Endothelial cell of umbilical vein (primary cell): ENCODE measurements at places on chromosomes 7 and 10. TPM values are rescaled to one million over a fixed set of nuclear protein-coding genes. Genes with fewer than 3 reads are reported as not detected.

Gene CALHM1
- not detected in 2 replicates for total RNA-seq

Gene MSS51
- total RNA-seq = 3.1 and 3.5 TPM in 2 replicates

Gene ABCA13
- 0.09 and 0.11 TPM in 2 replicates for total RNA-seq

Gene HBP1
- total RNA-seq = 50.1 and 63.4 TPM in 2 replicates

Gene ADCYAP1R1
- not detected in 2 replicates for total RNA-seq

DNA sequence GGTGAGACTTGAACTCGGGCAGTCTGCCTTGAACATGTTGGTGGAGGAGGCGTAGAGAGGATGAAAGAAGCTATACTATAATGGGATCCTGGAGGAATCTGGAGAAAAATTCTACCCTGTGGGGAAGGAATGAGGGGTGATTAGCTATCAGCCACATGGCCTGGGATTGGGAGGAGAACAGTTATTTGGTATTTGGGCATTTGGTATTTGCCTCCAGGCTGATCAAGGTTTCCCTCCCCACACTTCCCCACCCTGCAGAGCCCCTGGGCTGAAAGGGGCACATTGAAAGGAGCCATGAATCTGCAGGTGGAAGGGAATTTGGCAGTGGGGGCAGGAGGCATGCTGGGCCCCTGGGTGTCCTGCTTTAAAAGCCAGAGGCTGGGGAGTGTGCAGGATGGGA is 235.3 kb downstream of the INHBA start:
- H3K27me3 ChIP-seq = no peaks in the 10 kb centered on the region
- H3K27ac ChIP-seq = no peak overlapping the region
- no peaks in the 10 kb centered on the region for H3K4me1 ChIP-seq
- DNase-seq = no peak

DNA sequence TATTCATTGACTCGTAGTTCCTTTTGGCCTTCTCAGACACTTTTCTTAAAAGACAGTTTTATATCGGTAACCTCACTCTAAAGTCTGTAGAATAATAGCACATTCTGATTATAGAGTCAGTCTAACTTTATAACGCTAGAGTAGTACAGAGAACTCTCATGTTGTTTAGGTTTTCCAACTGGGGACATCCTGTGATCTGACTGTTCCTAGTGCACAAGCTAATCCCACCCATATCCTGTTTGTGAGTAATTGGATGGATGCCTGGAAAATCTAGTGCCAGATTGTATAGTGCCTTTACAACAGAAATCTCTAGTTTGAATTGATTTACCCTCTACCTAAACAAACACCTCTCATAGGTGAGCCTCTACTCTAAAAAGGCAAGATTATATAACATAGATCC is 107.4 kb downstream of the ZEB1 start:
- H3K4me3 ChIP-seq = no peak overlapping the region
- peak overlapping the region; percentile 56 for H3K27ac ChIP-seq
- no peaks in the 10 kb centered on the region for H3K36me3 ChIP-seq

GRCh38 chr7:123004931-123005330 is 9.4 kb upstream of the TAS2R16 start:
- no peak overlapping the region for H3K27ac ChIP-seq
- H3K4me1 ChIP-seq = peaks cover 3% of the 10 kb centered on the region
- no peak overlapping the region for H3K4me3 ChIP-seq

DNA sequence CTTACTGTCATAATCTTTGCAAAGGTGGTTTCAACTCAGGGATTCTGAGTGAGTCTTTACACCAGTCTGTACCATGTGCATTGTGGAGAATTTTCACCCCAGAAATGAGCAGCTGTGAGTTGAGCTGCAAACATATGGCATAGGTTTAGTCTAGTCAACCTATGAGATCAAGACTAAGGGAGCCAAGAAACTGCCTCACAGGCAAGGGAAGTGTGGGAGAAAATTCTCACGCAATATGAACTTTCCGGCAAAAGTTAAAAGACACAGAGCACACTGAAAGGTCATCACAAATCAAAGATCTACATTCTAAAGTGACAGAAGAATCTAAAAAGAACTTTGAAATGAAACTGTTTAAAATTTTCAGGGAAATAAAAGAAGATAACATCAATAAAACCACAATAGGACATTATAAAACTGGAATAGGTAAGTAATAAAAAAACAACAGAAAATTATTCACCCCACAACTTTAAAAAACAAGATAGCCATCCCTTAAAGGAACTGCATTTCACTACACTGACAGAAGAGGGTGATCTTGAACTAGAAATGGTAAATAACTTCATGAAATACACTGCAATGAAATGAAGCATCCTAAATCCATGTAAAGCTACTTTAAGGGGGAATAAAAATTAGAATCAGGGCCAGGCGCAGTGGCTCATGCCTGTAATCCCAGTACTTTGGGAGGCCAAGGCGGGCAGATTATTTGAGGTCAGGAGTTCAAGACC is 63.5 kb downstream of the LGI1 start:
- no peaks in the 10 kb centered on the region for H3K4me1 ChIP-seq
- no peak overlapping the region for H3K4me3 ChIP-seq
- DNase-seq = peak; percentile 31
- H3K36me3 ChIP-seq = no peaks in the 10 kb centered on the region

DNA sequence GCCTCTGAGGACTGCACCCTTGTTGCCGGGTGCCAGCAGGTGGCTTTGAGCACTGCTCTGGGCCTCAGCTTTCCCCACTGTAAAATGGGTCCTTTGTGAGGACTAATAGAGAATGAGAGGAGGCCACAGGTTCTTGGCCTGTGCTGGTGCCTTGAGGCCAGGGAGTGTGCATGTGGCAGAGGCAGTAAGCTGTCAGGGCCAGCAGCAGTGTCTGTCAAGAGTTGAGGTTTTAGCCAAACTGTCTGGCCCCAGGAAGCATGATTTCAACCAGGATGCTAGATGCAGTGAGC is 13.5 kb downstream of the NACAD start:
- H3K4me1 ChIP-seq = no peaks in the 10 kb centered on the region
- H3K27me3 ChIP-seq = no peaks in the 10 kb centered on the region
- H3K27ac ChIP-seq = no peak overlapping the region
- H3K36me3 ChIP-seq = peaks cover 40% of the 10 kb centered on the region
- DNase-seq = no peak

DNA sequence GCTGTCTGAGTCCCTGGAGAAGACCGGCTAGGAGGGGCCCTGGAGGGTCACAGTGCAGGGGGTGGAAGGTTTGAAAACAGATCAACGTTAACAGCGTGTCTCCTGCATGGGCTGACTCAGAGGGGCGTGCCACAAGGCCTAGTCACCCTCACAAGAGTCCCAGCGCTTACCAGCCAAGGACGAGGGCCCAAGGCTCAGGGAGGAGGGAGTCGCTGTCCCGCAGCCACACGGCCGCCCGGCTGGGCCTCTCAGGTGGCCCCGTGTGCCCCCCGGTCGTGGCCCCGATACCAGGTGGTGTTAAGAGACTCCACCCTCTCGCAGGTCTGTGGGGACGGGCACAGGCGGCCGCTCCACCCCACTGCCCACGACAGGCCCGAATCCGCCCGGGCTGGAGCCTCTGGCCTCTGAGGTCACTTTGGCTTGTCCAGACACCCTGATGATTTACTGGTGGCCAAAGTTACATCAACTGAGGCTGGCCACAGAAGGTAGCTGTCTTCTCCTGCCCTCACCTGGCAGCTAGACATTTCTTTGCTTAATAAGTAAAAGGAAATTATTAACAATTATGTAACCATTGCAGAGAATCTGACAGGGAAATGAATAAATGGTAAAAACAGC is 34.0 kb downstream of the FAM20C start:
- no peak overlapping the region for H3K27ac ChIP-seq
- H3K4me3 ChIP-seq = no peak overlapping the region
- H3K27me3 ChIP-seq = no peaks in the 10 kb centered on the region

GRCh38 chr10:35699848-35700486 is 57.9 kb upstream of the FZD8 start:
- no peaks in the 10 kb centered on the region for H3K36me3 ChIP-seq
- H3K4me1 ChIP-seq = no peaks in the 10 kb centered on the region
- DNase-seq = no peak
- no peaks in the 10 kb centered on the region for H3K27me3 ChIP-seq
- H3K27ac ChIP-seq = no peak overlapping the region

DNA sequence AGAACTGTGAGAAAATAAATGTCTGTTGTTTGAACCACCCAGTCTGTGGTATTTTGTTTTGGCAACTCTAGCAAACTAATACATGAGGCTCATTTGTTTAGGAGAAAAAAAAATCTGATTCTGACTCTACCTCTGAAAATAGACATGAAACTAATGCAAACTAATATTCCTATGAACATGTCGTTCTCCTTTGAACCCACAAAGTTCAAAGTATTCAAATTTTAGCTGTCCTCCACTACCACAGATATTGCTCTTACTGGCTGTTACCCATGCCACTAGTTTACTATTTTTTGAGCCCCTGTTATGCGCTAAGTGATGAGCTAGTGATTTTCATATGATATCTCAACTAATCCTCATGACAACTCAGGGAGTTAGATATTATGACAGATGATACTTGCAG is 58.8 kb upstream of the ZNF804B start:
- no peaks in the 10 kb centered on the region for H3K27me3 ChIP-seq
- no peaks in the 10 kb centered on the region for H3K36me3 ChIP-seq
- no peak for DNase-seq
- no peak overlapping the region for H3K4me3 ChIP-seq

- H3K4me3 ChIP-seq = no peak overlapping the region
- no peaks in the 10 kb centered on the region for H3K27me3 ChIP-seq
- H3K4me1 ChIP-seq = no peaks in the 10 kb centered on the region
- DNase-seq = no peak
- H3K27ac ChIP-seq = no peak overlapping the region
Measured at GRCh38 chr7:65907501-65908198, 34.8 kb downstream of the VKORC1L1 start.

- H3K27me3 ChIP-seq = no peaks in the 10 kb centered on the region
- H3K4me1 ChIP-seq = no peaks in the 10 kb centered on the region
- H3K36me3 ChIP-seq = no peaks in the 10 kb centered on the region
- H3K4me3 ChIP-seq = no peak overlapping the region
Measured at GRCh38 chr10:75538144-75538543, 106.7 kb downstream of the LRMDA start.
